ENCODE measurements at places on chromosomes 2 and 18.

- peak; percentile 3 for DNase-seq
Measured at GRCh38 chr2:119028327-119029174, 86.6 kb downstream of the MARCO start.

- no peak for DNase-seq
Measured at GRCh38 chr2:158542577-158542976, 85.8 kb downstream of the PKP4 start.

DNA sequence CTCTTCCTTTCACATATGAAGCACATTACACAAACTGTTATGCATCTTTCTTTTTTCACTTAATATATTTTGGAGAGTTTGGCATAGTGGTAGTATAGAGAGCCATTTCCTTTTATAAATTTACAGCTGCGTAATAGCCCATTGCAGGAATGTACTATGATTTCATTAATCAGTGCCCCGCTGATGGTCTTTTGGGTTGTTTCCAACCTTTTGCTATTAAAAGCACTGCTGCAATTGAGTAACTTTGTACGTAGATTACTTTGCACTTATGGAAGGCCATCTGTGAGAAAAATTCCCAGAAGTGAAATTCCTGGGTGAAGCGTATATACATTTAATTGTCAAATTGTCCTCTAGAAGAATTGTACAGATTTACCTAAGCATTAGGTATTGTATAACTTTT lies 565.3 kb upstream of the ZNF804A start:
- no peak for DNase-seq

DNA sequence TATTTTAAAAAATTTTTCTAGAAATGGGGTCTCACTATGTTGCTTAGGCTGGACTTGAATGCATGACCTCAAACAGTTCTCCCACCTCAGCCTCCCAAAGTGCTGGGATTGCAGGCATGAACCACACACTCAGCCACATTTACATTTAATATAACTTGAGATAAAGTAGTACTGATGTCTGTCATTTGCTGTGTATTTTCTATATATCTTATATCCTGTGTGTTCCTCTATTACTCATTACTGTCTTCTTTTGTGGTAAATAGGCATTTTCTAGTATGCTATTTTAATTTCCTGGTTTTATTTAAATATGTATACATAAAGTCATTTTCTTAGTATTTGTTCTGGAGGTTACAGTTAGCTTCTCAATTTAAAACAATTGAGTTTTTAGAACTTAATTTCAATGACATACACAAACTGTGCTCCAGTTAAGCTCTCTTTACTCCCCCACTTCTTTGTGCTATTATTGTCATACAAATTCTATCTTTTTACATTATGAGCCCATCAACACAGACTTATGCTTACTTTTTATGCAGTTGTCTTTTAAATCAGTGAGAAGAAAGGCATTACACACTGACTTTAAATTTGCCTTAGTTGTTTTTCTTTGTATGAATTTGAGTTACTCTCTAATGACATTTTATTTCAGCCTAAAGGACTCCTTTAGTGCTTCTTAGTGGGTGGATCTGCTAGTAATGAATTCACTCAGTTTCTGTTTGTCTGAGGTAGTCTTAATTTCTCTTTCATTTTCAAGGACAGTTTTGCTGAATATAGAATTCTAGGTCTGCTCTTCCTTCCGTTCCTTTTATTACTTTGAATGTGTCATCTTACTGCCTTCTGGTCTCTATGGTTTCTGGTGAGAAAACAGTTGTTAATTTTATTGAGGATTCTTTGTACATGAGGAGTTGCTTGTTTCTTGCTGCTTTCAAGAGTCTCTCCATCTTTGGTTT lies 6.2 kb upstream of the INPP4A start:
- peak; percentile 72 for DNase-seq

- DNase-seq: peak; percentile 64
Measured at GRCh38 chr2:70919672-70920366, 15.9 kb upstream of the ATP6V1B1 start.

DNA sequence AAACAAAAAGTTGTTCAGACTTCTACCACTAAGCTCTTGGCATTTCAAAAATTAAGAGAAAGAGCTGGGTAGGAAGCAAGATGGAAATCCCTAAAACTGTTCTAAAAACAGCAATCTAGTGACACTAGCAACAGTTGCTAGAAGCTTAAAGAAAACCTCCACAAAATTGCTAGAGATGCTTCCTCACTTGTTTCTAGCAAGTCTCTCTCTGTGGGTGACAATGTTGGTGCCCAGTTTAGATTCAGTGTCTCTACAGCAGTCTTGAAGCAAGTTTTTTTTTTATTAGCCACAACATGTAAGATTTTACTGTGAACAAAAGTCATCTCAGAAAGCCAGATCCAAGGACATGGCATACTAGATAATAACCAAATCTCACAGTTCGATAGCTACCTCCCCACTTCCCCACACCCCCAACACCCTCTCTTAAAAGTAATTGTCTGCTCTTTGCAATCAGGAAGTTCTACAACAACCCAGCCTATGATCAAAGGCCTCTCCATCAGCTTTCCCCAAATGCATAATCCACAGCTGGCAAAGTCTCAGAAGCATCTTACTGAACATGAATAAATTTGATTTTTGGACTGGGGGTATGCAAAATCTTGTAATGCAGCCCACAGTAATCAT lies 70.0 kb downstream of the ANKRD44 start:
- peak; percentile 43 for DNase-seq

GRCh38 chr2:208792766-208793165 lies 386.2 kb downstream of the PTH2R start:
- no peak for DNase-seq

DNA sequence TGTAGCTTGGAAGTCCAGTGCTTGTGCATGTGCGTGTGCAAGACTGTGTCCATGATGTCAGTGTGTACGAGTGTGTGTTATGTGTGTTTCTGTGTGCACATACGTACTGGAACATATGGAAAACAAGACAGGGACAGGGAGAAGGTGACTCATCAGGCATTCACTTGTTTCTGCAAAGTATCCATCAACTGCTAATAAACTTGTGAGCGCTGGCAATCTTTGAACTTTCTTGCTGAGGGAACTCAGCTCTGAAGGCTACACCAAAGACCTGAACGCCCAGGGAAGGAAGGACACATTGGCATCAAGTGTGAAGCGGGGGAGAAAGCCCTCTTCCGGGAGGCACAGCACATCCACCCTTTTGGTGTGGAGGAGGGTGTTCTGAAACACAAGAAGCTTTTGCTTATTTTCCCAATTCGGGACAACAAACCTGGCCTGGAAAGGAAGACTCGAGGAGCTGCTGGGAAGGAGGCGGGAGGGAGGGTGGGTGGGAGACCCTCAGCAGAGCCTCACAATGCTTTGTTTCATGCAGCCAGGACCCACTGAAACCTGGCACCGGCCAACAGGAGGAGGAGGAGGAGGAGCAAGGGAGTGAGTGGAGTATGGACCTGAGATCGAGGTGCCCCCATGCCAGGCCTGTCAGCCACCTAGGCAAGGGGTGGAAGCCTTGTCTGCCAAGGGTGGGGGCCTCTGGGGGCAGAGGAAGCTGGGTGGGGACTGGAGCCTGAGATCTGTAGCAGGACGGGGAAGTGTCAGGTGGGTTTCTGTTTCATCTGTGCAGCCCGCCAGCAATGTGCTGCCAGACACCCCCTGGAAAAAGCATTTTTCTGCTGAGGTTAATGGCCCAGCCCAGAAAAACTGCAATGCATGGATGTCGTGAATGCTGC lies 26.8 kb downstream of the SMAD7 start:
- DNase-seq: peak; percentile 19

GRCh38 chr2:21270708-21271122 lies 146.9 kb downstream of the TDRD15 start:
- no peak for DNase-seq

- no peak for DNase-seq
Measured at GRCh38 chr2:10525573-10526265, 77.6 kb upstream of the ODC1 start.

GRCh38 chr2:25448808-25449207 lies 107.1 kb upstream of the DNMT3A start:
- DNase-seq: no peak

GRCh38 chr18:79771446-79772107 lies 26.2 kb upstream of the KCNG2 start:
- DNase-seq: no peak

DNA sequence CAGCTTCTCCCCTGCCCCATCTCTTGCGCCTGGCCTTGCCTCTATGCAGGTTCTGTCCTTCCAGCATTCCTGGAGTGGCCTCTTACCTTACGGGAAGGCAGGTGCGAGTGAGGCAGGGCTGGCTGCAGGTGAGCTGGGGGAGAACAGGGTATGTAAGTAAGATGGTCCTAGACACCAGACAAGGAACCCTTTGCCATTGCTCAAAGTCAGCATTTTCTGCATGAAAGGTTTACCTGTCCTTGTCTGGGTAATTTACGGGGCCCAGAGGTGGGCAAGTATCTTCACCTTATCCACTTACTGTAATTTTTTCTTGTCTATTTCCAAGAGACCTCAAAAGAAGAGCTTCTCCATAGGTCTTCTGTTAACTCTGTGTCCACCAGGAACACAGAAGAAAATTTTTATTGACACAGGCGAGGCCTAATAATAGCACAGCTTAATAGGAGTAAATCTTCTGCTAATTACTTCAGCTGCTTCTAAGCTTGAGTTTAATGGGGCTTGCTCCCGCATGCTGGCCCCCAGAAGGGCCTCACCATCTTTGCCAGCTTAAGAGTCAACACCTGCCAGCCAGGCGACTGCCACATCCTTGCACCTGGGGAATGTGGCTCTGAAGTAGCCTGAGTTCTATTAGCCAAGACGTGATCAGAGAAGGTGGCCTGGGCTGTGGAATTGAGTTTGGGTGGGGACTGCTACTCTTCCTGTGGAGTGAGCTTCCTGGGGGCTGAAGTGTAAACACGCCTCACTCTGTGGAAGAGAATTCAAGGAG lies 27.1 kb downstream of the PCARE start:
- DNase-seq: no peak

GRCh38 chr2:150939087-150939486 lies 322.6 kb downstream of the RBM43 start:
- DNase-seq: no peak

DNA sequence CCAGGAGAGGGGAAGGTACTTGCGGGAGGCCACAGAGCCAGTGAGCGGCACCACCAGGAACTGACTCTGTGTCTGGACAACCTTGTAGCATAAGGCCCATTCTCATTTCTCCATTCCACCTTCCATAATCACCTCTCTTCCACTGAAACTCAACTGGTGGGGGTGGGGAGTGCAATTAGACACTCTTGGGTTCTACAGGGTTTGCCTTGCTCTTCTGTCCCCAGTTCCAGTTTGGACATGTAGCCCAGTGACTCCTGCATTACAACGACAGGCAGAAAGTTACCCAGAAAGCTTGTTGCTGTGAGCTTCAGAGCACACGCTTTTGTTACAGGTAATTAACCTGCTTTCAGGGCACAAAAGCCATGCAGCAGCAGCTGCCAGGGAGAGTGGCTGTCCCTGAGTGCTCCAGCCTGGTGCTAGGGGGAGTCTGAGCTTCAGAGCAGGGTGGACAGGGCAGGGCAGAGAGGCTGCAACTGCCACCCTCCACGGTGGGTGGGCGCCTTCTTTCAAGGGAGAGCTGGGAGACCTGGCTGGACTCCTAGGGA lies 65.2 kb downstream of the COPS8 start:
- no peak for DNase-seq

DNA sequence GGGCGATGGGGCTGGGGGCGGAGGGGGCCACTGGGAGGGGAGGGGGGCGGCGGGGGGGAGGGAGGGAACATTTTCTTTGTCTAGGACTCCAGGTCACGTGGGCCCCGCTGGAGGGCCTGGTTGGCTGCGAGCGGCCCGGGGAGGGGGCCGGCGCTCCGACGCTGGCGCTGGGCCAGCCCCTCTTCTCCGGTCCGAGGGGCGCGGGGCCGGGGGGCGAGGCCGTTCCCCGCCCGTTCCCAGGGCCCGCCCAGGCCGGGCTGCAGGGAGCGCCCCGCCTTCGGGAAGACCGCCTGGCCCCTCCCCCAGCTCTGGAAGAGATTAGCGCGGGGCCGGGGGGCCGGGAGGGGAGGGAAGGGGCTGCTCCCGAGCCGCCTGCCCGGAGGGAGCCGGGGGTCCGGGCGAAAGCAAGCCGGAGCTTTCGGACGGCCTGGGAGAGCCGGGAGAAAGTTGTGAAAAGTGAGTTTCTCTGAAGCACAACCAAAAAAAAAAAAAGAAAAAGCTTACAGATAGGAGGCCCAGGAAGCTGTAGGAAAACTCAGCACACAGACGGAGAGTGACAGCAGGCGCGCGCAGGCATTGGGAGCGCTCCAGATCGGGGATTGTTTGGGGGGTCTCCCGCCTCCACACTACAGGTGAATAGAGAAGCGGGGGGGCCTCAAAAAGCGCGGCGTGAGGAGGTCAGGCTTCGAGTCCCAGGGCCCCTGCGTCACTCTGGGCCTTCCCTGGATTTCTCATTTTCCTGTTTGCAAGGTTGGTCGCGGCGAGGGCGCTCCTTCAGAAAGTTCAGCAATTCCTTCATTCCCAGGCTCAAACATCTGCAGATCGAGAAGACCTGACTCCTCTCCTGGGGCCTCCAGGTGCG lies 84.1 kb upstream of the POMC start:
- peak; percentile 30 for DNase-seq

DNA sequence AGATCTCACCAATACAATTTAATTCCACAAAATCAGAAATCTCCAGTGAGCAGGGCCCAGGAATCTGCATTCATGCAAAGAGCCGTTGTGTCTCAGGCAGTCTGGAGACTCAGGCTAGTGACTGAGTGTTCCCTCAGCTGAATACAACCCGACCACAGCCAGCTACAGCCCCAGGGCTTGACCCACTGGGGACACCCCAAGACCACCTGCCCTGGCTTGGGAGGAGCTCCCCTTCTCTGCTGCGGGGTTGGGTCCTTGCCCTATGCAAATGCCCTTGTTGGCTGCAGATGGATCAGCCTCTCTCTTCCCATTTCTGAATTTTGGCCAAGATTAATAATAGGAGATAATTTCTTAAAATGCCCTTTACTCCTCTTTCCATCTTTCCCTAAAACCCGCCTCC lies 157.7 kb downstream of the TWIST2 start:
- DNase-seq: no peak

DNA sequence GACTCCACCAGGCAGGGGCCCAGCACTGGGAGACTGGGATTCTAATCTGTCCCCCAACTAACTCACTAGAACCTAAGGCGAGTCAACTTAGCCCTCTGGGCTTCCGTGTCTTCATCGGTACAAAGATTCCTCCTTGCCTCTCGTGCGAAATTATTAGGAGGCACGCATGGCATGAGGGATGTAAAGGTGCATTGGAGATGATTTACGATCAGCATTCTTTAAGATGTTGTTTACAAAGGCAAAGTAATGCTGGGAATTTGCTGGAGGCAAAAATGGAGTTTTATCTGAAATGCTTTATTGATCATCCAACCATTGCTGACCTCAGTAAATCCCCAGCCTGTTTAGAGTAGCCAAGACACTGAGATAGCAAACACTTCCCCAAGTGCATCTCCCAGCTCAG lies 171.8 kb upstream of the KLHL29 start:
- no peak for DNase-seq
